Left lung (tissue), 14 donors: ENCODE measurements at places on chromosomes 6 and 20. TPM values are rescaled to one million over a fixed set of nuclear protein-coding genes. Genes with fewer than 3 reads are reported as not detected.

DNA sequence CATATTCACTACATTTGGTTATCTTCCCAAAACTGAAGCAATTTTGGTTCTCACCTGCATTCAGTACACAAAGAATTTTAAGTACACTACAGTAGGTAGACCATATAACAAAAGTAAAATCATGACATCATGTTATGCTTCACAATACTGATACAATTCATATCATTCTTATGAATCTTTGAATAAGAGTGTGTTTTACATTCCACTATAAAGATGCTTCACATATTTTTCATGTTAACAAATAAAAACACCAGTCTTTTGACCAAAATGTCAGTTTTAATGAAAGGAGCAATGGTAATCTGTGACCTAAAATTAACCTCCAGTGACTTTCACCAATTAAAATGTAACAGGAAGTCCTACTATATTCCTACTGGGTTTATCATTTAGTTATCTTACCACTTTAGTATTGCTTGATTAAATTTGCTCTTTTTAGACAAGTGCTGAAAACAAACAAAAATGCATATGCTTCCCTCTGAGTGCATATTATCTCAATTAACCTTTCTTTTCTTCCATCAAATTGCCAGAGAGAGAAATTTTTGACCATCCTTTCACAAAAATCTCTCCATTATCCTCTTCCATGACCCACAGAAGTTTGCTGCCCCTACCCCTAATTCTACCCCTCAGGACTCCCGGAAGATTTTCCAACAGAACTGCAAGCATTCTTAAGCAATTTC is 49.3 kb downstream of the PHIP start:
- no peak for DNase-seq

ATP9A gene
- 50.2 TPM for polyA plus RNA-seq

DNA sequence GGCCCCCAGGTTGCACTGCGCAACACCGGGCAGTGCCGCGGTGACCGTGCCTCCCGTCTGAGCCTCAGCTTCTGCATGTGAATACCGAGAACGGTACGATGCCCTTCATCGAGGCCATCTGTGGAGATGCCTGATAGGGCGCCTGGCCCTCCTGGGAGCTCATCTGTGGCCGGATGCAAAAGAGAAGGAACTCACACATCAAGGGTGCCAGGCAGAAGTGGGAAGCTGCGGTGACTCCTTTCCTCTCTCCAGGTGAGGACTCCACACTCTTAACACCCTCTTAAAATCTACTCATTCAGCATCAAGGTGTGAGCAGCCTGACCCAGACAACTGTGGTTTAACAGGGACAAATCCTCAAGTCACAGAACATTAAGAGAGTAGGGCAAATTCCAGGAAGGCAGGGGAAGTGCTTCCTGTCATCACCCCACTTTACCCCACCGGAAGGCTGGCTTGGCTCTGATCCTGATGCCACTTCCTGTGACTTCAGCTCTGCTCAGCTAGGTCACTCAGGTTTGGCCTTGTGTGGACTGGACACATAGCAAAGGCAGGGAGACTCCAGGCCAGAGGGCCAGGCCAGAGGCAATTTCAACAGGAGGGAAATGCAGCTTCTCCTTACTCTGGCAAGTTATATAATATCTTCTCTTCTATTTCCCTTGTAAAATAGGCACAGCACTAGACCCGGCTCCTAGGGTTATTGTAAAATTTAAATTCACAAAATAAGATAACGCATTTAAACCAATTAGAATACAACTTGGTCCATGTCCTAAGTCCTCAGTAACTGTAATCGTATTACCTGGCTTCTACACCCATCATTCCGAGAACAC is 69.4 kb downstream of the CPNE5 start:
- DNase-seq = peak; percentile 44

DNA sequence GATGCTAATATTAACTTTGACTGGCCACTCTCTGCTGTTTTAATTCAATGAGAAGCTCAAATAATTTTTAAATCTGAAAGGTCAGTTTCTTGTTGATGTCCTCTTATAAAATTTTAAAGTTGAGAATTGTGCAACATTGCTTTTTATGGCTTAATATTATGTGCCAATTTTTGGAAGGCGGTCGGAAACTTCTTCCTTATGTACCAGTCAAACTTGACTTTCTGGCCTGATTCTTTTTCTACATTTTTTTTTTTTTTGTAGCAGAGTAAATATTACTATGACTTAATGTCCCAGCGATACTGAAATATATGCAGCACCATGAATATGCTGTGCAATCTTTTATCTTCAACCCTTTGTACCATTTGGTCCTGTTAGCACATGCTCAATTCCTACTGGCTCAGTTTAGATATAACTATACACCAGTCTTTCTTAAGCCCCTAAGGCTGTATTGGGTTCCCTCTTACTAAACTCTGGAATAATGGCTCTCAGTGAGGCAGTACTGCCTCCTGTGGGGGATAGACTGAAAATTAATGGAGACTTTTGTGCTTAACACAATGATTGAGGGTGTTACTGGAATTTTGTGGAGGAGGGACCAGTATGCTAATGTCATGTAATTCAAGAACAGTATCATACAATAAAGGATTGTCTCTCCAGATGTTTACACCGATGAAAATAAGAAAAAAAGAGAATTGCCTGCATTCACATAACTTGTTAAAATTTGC is 156.4 kb upstream of the SYNCRIP start:
- no peak for DNase-seq

GRCh38 chr6:24963887-24964570 is 28.3 kb upstream of the RIPOR2 start:
- DNase-seq = no peak

GLP1R gene
- 0.57 TPM for polyA plus RNA-seq

NOX3 gene
- not detected for polyA plus RNA-seq

GRCh38 chr6:81752921-81753710 is 635 bp upstream of the TENT5A start:
- DNase-seq = peak; percentile 79

TINAG gene
- polyA plus RNA-seq = not detected

DNA sequence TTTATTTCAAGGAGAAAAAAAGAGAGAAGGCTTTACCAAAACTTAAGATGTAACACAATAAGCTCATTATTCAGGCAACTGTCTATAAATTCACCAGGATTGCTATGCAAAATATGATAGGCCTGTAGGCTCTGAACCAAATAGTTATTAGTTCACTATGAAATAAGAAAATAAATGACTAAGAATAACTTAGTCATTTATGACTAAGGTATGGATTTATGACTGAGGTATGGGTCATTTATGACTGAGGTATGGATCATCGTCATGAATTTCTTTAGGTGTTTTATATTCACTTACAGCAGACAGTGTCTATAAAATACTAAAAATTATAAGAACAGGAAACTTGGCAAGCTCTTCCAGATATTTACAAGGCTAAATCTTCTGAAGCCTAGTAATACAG is 52.1 kb upstream of the SNX9 start:
- DNase-seq = no peak

GRCh38 chr6:132322398-132322797 is 78.9 kb downstream of the MOXD1 start:
- no peak for DNase-seq

GRCh38 chr6:107408714-107409113 is 50.6 kb downstream of the PDSS2 start:
- no peak for DNase-seq

SLC4A11 gene
- 0.93 TPM for polyA plus RNA-seq

GRCh38 chr6:158095031-158095430 is 73.0 kb downstream of the SERAC1 start:
- no peak for DNase-seq

TRIM10 gene
- polyA plus RNA-seq = 0.99 TPM

RSPO3 gene
- 5.6 TPM for polyA plus RNA-seq

PAQR8 gene
- 15.5 TPM for polyA plus RNA-seq

GRCh38 chr6:127576874-127577273 is at the start of gene C6orf58:
TSS of gene C6orf58 (plus strand) at chr6:127577174. CDS start at chr6:127577186, 12 bp downstream.
- DNase-seq = no peak

DNA sequence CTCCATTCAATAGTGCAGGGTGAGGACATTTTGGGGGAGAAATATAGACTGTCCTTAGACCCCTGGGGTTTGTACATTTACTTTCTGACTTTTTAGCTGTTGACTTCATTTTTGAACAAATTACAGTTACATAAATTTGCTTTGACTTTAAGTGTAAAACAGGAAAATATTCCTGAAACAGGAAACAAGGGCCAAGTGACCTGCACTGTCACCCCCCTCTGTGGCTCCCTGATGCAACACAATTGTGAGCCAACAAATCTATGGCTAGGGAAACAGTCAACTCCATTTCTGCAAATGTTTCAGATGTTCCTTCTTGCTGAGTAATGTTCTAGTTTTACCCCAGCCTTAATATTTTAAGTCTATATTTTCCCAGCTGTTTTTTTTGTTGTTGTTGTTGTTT is 39.8 kb downstream of the HLA-A start:
- no peak for DNase-seq

- DNase-seq = peak; percentile 44
These were observed 100.4 kb upstream of the MLN start for GRCh38 chr6:33904050-33904746.

KCNQ2 gene
- polyA plus RNA-seq = 17.3 TPM

DNA sequence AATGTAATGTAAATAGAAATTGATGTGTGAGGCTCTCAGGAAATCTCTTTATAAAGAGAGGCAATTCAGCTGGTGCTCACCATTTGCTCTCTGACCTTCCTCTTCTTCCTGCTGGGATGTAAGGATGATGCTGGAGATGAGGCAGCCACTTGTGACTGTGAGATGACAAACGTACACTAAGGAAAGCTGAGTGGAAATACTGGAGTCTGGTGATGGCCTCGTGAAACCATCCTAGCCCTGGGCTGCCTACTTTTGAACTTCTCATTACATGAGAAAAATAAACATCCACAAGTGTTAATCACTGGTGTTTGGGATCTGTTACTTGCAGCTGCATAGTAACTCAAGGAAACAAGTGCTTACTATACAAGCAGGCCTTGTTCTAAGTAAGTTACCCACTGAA is 114.9 kb upstream of the NHSL1 start:
- no peak for DNase-seq

DNA sequence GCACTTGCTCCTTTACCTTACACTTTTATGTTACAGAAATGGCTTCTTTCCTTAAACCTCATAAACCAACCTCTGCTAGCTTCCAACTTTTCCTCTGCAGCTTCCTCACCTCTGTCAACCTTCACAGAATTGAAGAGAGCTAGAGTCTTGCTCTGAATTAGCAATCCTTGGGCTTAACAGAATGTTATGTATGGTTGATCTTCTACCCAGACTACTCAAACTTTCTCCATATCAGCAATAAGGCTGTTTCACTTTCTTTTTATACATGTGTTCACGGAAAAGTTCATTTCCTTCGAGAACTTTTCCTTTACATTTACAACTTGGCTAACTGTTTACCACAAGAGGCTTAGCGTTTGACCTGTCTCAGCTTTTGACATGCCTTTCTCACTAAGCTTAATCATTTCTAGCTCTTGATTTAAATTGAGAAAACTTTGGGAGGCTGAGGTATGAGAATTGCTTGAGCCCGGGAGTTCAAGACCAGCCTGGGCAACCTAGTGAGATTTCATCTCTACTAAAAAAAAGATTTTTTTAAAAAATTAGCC is 207.3 kb downstream of the BMP7 start:
- DNase-seq = no peak

DNA sequence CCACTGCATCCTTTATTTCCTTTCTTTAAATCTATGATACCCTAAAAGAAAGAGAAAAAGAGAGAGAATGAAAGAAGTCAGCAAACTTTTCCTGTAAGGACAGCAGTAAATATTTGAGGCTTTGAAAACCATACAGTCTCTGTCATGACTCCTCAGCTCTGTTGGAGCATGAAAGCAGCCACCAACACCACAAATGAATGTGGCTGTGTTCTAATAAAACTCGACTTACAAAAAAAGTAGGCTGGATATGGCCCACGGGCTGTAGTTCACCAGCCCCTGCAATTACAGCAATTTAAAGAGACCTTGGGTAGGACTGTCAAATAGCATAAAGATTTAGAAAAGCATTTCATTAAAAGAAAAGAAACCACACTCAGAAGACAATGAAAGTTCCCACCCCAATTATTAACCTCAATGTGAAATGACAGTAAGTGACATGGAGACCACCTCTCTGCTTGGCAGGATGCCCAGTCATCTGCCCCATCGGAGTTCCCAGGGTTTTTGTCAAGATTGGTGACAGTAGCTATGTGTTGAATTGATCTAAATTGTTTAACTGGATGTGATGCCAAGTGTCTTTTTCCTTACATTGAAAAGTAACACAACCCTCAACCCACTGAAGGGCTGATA is 50.9 kb downstream of the TNFRSF21 start:
- DNase-seq = no peak

DNA sequence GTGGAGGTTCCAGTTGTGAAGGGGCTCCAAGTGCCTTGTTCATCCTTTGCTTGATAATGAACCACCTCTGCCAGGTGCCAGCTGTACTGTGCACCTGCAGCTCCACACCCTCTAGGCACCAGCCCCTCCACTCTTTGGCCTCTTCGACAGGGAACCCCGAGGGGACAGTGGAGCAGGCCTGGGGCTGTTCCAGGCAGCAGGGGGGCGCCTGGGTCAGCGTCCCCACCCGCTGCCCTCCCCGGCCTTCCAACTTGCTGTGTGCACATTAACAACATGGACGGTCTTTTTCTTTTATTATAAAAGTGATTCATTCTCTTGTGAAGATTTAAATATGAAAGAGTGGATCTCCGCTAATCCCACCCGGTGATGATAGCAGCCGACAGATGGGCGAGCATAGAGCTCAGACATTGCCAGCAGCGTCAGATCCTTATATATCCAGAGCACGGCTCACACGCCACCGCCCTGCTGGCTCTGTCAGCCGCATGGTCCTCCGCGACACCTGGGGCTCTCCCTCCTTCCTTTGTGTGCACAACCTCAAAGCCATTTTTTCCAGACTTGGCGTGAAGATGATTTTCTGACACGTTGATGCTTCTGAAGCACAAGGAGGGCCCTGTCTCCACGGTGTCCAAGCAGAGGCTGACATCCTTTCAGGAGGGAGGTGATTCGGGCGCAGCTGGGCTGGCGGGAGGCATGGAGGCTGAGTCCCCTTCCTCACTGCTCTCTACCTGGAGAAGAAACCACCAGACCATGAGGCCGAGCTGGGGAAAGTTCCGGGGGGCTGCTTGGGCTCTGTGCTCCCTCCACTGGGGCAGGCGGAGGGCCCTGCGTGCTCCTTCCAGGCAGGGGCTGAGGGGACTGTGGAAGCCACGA is 22.2 kb upstream of the MRGBP start:
- DNase-seq = no peak

DNA sequence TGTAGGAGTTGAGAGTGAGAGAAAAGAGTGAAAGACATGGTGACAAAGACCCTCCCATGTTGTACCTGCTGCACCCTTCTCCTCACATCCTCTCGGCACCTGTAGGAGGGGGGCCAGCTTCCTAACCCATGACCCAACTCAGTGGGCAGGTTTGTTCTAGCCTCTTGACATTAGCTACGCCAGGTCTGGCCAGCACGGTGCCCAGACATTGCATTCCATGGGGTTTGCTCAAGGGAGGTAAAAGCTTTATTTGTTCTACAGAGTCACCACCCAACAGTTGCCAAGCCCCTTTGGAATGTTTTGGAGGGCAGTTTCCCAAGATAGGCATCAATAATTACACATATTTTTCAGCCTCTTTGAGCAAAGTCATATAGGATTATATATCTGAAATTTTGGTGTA is 22.7 kb upstream of the TGM6 start:
- no peak for DNase-seq

HLA-DQA1 gene
- 8.3 TPM for polyA plus RNA-seq

GRCh38 chr20:18666803-18667415 is 79.1 kb downstream of the DTD1 start:
- DNase-seq = no peak

GRCh38 chr6:127397729-127398630 is 54.6 kb upstream of the ECHDC1 start:
- no peak for DNase-seq

GRCh38 chr20:47206962-47207641 is 149.4 kb downstream of the ZMYND8 start:
- no peak for DNase-seq

GRCh38 chr20:1861347-1861976 is 33.7 kb upstream of the SIRPA start:
- DNase-seq = peak; percentile 9

SEMG1 gene
- polyA plus RNA-seq = not detected

FAM83B gene
- polyA plus RNA-seq = 4.1 TPM
